ENCODE measurements at places on chromosomes 1 and 21.
A peak's percentile ranks its signal among the peaks of the same experiment; 100 is the strongest.

GRCh38 chr1:15345705-15346345, 63.9 kb upstream of the EFHD2 start:
- DNase-seq = peak; percentile 40

DNA sequence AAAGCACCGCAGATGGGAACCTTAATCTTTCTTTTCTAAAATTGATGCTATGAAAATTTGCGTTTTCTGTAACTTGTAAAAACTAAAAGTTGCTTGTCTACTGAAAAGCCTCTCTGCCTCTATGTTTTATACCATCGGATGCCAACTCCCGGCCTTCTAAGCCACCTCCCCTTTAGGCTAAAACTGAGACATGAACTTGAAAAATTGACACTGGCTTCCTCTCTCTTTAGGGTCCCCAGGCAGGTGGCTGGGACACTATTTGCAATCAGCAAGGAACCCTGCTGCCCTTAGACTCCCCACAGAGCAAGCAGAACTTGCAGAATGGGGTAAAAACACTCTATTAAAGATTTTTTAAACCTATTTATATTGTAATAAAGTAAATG, 151.1 kb upstream of the CAMK1G start:
- no peak for DNase-seq

GRCh38 chr1:224504297-224505041, 69.9 kb upstream of the WDR26 start:
- no peak for DNase-seq

DNA sequence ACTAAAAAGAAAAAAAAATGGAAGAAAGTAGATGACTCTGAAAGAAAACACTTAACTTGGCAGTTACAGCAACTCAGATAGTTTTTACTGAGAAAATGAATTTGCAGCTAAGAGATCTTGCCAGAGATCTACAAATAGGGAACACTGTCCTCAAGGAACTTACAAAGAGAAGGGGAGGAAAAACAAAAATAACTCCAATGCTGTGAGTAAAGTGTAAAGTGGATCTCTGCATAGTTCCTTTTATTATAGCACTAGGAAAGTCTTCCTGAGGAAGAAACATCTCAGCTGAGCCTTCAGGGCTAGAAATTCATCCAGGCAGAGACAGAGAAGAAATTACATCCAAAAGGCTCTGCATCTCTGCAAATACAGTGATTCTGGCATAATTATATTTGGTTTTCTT, 3.9 kb downstream of the CD1B start:
- DNase-seq = no peak

- DNase-seq = no peak
Observed at GRCh38 chr1:26239936-26240335, 5.9 kb downstream of the CEP85 start.

- no peak for DNase-seq
Observed at GRCh38 chr1:201890806-201891450, 2.2 kb downstream of the SHISA4 start.

DNA sequence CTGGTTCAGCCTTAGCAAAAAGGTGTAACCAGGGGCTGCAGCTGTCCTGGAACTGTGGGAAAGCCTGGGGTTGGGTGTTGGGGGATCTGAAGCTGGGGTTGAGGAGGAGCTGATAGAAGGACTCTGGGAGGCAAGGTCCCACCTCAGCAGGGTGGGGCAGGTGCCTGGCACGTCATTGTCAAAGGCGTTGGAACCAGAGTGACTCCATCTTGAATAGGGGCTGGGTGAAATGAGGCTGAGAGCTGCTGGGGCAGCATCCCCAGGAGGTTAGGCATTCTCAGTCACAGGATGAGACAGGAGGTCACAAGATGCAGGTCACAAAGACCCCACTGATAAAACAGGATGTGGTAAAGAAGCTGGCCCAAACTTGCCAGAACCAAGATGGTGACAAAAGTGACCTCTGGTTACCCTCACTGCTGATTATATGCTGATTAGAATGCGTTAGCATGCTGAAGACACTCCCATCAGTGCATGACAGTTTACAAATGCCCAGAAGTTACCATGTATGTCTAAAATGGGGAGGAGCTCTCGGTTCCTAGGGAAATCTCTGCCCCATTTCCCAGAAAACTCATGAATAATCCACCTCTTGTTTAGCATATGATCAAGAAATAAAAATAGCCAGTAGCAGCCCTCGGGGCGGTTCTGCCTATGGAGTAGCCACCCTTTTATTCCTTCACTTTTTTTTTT, 85.4 kb downstream of the IER5 start:
- no peak for DNase-seq

- DNase-seq = no peak
Observed at GRCh38 chr1:204487256-204487615, 7.4 kb downstream of the PIK3C2B start.
